T1000 (cell line): ENCODE measurements at places on chromosomes 2 and 18.

DNA sequence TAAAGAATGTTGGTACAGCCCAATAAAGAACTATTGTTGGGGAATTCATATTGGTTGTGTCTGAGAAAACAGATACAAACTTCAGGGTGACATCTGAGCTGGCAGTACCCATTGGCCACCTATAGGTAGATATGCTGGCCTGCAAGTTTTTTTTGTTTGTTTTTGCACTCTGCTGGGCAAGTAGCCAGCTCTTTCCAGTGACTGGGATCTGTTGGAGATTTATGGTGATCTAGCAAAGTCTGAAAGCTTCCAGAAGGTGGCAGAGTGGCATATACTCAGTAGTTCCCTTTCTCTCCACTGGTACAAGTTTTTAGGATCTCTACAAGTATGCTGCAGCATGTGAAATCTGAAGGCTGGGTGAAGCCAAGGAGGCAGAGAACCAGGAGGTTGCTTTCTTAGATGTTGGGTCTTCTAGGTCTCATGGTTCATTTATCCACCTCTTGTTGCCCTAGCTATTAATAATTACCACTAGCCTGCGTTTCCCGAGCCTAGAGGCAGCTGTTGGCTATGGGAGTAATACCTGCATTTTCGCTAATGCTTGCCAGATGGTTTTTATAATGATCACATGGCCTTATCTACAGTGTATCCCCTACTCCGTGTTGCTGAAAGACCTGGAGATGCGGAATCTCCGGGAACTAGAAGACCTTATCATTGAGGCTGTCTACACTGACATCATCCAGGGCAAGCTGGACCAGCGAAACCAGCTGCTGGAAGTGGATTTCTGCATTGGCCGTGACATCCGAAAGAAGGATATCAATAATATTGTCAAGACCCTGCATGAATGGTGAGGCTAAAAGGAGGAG lies 9.5 kb downstream of the COPS7B start:
- peak; percentile 4 for DNase-seq

DNA sequence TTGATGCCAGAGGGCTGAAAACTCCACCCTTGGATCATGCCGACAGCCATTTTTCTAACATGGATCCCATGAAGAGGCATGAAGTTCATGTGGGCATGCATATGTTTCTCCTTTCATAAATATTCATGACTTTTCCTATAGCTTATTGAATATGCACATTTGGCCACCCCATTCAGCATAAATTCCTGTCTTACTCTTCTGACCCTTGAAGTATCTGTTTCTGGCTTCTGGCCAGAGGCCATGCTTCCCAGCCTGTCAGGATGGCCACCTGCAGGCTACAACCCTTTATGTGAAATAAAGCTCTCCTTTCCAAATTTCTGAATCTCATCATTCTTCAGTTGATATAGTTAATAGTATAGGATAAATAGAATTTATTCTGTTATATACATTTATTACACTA lies 19.6 kb upstream of the MSTN start:
- DNase-seq, result no peak

DNA sequence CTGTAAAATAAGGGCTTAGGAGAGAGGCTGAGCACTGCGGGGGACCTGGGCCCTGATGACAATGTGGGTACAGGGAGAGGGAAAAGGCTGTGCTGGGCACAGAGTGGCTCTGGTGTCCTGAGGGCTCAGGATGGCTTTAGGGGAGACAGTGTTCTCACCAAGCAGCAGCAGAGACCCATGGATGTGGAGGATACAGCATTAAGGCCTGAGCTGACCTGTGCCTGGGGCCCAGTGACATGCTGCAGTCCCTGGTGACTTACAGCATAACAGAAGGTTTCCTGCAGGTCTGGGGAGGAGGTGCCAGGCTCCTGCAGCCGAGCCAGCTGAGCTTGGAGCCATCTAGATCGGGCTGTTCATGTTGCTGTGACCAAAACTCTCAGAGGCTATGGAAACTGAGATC lies 191.3 kb upstream of the SMAD2 start:
- no peak for DNase-seq

- DNase-seq, result no peak
Measured at GRCh38 chr2:217268978-217269377, 409.1 kb upstream of the TNP1 start.

DNA sequence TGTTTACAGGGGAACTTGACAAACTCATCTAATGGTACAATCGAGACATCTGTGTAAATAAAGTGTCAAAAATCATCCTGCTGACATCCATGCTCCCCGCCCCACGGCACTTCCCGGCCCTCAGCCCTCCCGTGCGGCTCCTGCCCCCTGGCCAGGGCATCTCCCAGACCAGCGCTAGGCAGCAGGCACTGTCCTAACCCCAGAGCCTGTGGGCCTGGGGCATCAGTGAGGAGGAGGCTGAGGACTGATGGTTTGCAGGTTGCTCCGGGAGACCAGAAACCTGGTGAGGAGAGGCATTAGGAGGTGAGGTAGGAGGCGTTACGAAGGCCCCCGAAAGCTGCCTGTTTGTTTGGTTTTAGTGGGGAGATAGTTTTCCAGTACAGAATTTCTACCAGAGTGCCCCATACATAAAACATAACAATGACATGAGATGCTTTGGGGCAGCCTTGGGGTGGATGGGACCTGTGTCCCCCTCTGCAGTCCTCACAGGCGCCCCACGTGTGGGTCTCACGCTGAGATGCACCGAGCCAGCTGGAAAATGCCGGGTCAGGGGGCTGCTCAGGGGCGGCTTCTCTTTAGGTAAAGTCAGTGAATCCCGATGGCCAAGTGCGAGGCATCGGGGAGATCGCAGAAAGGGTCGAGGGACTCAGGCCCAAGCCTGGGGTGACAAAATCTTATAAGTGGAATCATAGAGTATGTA lies 114.2 kb downstream of the RTP5 start:
- DNase-seq, result no peak

DNA sequence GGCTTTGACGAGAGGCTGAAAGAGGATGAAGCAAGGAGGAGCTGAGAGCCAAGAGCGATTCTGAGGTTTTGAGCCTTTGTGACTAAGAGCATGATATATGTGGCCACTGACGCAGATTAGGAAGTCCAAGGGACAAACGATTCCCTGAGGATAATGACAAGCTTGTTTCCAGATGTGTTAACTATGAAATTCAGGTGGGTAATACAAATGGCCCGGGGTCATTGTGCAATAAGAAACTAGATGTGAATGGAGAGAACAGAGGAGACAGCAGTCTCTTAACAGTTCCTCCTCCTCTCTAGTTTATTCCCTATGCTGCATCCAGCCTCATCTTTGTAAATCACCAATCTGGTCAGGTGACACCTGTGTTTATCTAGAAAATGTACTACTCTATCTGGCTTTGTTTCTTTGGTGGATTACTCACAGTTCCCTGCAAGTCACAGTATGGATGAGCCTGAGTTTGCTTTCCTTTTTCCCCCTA lies 84.2 kb downstream of the SOCS6 start:
- peak; percentile 26 for DNase-seq

DNA sequence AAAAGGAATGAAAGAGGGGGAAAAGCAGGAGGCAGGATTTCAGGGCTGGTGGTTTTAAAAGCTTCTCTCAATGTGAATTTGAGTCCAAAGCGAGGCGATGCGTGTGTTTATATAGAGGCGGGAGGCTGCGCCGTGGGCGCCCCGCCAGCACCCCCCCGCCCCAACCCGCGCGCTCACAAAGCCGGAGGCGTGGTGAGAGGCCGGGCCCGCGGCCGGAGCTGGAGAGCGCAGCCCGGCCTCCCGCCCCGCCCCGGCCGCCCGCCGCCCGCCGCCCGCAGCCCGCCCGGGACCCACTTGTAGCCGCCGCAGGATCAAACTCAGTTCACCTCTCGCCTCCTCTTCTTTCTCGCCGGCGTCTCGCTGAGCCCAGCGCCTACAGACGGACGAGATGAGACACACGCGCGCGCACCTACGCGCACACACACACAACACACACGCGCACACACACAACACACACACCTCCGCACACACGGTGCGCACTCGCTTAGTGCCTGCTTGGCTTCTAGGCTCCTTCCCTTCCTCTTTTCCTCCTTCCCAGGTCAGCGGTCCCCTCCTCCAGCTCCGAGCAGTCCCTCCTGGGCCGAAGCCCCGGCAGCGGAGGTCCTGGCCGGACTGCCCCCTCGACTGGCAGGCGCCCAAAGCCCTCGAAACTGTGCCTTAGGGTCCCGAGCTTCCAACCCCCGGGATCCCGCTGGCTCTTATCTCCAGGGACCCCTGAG lies 1.3 kb upstream of the CYP26B1 start:
- no peak for DNase-seq

- no peak for DNase-seq
Measured at GRCh38 chr2:113238871-113239839, 39.6 kb downstream of the PAX8 start.

- no peak for DNase-seq
Measured at GRCh38 chr2:20451341-20451740, 4.5 kb downstream of the RHOB start.

DNA sequence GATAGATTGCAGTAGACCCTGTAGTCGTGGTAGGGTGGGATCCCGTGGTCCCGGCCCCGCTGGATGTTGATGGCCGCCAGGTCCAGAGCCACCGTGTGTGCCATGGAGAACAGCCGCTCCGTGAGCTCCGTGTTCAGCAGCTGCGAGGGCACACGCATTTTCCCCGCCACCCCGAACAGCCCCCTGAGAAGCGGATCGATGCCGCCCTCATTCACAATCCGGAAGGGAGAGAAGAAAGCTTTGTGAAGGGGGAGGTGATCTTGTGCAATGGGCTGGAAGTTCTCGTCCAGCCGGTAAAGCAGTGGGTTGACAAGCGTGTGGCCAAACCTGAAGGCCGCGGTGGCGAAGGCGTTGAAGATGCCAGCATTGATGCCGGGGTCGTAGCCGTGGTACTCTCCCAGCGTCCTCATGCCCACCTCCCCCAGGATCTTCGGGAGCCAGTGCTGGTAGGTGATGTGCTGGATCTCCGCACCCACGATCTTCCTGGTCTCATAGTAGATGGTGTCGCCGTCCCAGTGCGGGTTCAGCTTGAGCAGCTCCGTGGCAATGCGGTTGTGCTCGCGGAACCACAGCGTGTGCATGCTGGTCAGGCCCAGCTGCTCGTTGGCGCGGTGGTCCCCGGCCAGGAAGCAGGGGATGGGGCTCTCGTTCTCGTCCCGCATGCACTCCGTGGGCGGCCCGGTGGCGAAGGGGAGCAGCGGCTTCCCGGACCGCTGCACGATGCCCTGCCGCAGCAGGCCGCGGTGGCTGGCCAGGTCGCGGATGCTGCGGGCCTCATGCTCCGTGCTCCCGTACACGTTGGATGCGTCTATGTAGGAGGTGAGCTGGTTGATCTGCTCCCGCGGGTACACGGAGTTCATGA lies 95.8 kb downstream of the PXDN start:
- DNase-seq, result no peak

DNA sequence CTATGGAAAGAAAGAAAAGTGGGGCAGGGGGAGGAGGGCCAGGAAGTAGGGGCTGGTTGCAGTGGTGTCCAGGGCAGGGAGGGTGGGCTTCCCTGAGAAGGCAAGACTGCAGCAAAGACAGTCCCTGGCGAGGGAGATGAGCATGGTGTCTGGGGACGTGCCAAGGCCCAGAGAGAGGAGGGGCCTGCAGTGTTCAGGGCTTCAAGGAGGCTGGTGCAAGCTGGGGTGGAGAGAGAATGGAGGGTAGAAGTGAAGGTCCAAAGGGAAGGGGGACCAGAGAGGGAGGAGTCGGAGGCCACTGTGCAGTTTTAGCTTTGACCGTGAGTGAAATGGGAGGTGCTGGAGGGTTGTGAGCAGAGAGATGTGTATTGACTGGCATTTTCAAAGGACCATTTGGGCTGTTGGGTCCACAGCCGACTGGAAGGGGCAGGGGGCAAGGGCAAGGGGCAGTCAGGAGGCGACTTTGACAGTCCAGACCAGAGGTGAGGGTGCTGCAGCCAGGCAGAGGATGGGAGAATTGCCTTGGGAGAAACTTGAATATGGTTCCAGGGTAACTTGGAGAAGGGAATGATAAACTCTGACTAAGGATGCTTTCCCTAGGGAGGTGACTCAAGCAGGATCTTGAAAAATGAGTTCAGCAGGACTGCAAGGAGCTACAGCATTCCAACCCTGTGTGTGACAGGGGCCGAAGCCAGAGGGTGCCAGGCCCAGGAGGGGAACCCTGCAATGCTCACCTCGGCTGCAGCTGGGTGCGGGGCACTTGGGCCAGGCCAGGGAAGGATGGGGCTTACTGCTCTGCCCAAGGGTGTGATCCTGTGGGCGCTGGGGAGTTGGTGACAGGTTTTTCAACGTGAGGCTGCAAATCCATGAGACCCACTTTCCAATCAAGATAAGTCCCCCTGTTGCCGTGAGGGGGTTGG lies 177.1 kb upstream of the HAAO start:
- peak; percentile 70 for DNase-seq

GRCh38 chr2:2861666-2862240 lies 515.9 kb downstream of the EIPR1 start:
- DNase-seq, result no peak

GRCh38 chr2:170054997-170055396 lies 123.0 kb upstream of the MYO3B start:
- no peak for DNase-seq

- no peak for DNase-seq
Measured at GRCh38 chr18:56068701-56069100, 480.7 kb upstream of the TCF4 start.

GRCh38 chr18:60698901-60699300 lies 326.3 kb upstream of the MC4R start:
- no peak for DNase-seq

DNA sequence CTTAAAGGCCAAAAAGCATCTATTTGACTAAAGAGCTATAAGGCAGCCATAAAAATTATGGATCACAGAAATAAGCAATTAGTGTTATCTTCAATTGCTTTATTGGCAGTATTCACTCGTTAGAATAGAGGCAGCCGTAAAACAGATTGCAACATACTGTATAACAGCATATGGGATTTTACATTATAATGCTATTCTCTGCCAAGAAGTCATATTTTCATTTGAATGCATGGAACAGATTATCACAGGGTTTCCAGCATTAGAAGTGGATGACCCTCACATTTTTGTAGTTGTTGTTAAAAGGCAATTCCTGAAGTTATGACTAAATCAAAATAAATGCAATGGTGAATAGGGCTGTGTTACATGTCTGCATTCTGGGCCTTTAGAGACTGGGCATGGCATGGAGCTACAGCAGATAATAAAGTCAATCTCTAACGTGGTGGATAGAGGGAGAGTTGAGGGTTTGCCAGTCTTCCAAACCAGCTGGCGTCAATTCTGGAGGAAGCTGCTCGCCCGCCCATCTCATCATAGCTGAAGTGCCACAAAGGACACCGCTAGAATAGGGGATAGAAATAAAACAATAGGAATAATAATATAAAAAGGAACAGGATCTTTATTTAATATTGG lies 155.4 kb upstream of the VRK2 start:
- DNase-seq, result no peak

DNA sequence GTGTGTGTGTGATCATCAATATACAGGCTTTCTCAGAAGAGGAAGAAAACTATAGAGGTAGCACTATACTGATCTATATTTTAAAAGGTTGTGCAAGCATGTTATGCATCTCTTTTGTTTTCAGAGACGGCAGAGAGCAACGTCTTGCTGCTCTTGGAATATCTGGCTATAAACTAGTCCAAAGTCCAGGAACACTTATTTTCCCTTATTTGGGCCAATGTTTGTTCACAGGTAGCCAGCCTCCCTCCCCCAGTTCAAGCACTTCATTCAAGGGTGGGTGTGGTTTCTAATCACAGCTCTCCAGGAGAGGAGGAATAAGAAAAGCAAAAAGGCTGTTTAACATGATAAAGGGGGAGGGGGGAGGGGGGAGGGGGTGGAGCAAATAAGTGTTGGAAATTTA lies 4.2 kb downstream of the FZD5 start:
- DNase-seq, result no peak
